ENCODE measurements at places on chromosomes 2 and 18. TPM values are rescaled to one million over a fixed set of nuclear protein-coding genes. Genes with fewer than 3 reads are reported as not detected.
A peak's percentile ranks its signal among the peaks of the same experiment; 100 is the strongest.

DNA sequence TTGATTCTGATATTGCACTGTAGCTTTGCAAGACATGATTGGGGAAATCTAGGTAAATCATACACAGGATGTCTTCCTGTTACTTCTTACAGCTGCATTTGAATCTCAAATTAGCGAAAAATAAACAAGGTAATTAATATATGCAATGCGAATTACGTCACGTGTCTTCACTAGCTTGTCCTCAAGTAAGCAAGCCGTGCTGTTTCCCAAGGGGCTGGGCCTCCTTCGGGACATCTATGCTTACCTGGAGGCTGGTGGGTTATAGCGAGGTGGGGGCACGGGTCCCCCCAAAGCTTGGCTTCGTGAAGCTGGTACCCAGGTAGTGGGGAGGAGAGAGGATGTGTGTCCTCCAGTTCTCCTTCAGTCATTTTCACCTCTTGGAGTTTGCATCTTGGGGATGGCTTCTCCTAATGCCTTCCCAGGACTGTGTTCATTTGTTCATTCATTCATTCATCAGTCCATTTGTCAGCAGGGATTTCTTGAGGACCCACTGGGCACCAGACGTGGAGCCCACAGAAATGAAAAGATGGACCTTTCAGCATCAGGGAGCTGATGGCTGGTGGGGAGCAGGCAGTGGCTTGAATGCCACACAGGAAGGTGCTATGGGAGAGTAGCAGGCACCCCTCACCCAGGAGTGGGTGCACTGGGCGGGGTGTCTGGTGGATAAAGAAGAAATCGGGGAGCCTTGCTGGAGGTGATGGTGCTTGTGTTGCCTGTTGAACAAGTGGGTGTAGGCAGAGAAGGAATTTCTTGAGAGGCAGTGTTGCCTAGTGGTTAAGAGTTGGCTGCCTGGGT lies 155.1 kb downstream of the GLI2 start:
- no peak overlapping the region for H3K4me3 ChIP-seq
- DNase-seq: no peak
- peaks cover 10% of the 10 kb centered on the region for H3K4me1 ChIP-seq

Gene MOGAT1
- total RNA-seq: 1.1 TPM

Gene CYP27C1
- total RNA-seq: not detected

GRCh38 chr2:163119966-163120365 lies 281.4 kb upstream of the KCNH7 start:
- H3K36me3 ChIP-seq: no peaks in the 10 kb centered on the region
- no peak for DNase-seq
- no peak overlapping the region for H3K27ac ChIP-seq
- peaks cover 5% of the 10 kb centered on the region for H3K27me3 ChIP-seq

Gene DARS1
- 53.9 TPM for total RNA-seq

- peak overlapping the region; percentile 78 for H3K27ac ChIP-seq
- H3K27me3 ChIP-seq: no peaks in the 10 kb centered on the region
- no peaks in the 10 kb centered on the region for H3K36me3 ChIP-seq
- peak; percentile 84 for DNase-seq
- no peak overlapping the region for H3K4me3 ChIP-seq
Observed at GRCh38 chr18:7273301-7273921, 42.5 kb downstream of the LRRC30 start.

Gene CTDP1
- 6.0 TPM for total RNA-seq

DNA sequence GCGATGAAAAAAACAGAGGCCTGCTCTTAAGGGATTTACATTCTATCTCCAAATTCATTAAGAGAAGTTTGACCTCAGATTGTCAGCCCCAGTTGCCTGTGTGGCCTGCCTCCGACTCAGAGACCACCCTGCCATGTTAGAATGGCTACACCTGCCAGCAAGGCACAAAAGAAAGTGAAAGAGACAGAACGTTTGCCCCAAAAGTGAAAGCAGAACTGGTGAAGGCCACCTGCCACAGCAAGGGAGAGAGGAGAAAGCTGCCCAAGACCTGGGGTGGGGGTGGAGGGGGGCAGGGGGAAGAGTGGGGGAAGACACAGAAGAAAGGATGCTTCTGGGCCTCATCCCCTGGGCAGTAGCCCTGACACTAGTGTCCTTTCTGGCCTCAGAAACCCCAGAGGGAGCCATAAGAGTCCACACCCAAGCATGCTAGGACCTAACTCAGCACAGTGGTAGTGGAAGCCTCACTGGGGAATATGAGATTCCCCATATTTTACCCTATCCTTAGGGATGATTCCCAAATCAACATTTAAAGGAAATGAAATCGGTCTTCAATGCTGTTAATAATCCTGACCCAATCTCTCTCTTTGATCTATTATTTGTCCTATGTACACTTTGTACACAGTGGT lies 389.7 kb downstream of the TXNL1 start:
- no peak overlapping the region for H3K27ac ChIP-seq
- H3K4me1 ChIP-seq: peaks cover 10% of the 10 kb centered on the region
- no peaks in the 10 kb centered on the region for H3K36me3 ChIP-seq
- H3K27me3 ChIP-seq: no peaks in the 10 kb centered on the region

DNA sequence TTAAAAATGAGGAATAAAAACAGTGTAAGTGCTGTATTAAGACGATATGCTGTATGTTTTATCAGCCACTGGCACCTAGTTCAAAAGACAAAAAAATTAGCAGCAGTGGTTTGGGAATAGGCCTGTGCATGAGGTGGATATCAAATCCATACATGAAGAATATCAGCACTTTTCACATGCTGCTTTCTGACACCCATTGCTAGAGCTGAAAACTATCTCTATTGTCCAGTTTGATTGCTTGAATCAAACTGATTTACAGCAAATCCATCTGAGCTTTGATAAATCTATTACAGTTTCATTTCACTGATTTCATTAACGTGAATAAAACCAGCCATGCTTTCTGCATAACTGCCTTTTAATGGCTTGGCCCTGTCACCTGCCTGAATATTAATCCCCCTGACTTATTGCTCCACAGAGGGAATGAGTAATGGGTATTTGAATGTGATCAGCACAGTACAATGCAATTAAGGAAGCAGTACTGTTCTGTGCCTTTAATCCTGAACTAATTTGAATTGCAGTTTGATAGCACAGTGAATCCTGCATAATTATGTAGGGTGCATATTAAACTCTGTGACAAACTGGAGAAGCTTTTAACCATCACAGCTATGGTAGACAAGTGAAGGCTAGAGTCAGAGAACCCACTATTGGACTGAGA lies 154.0 kb downstream of the GPD2 start:
- no peak overlapping the region for H3K4me3 ChIP-seq
- no peaks in the 10 kb centered on the region for H3K27me3 ChIP-seq
- no peak overlapping the region for H3K27ac ChIP-seq
- DNase-seq: no peak

DNA sequence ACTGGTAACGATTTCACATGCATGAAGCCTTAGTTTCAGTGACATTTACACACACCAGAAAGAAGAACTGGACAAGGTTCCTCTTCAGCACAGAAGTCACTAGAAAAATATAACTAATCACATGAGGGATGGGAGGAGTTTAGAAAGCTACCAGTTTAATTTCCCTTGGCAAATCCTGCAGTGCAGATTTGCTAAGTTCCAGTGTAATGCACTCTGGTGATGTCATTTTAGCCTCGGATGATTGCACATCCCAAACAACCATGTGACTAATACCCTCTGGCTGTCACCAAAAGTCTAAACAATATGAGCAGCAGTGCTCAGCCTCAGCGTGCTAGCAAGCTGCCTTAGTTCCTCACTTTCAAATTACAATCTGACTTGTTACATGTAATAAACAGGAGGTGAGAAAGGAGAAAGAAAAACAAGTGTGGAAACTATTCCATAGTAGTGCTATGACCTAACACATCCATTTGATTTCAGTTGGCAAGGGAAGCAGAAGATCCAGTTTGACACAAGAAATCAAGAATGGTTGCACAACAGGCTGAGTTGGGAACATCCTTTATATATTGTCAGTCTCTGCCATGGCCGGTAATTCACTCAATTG lies 35.3 kb upstream of the PPP1CB start:
- no peaks in the 10 kb centered on the region for H3K27me3 ChIP-seq
- H3K4me3 ChIP-seq: no peak overlapping the region
- H3K27ac ChIP-seq: peak overlapping the region; percentile 67

- DNase-seq: no peak
- H3K27ac ChIP-seq: no peak overlapping the region
- no peaks in the 10 kb centered on the region for H3K4me1 ChIP-seq
- H3K27me3 ChIP-seq: no peaks in the 10 kb centered on the region
- H3K36me3 ChIP-seq: no peaks in the 10 kb centered on the region
Observed at GRCh38 chr18:70021043-70021442, 73.4 kb upstream of the CD226 start.

- H3K4me1 ChIP-seq: no peaks in the 10 kb centered on the region
- no peak overlapping the region for H3K27ac ChIP-seq
- no peaks in the 10 kb centered on the region for H3K36me3 ChIP-seq
Observed at GRCh38 chr18:27312153-27312552, 127.0 kb upstream of the CHST9 start.

Gene PIGN
- 25.7 TPM for total RNA-seq
